D721Med (cell line): ENCODE measurements at places on chromosomes 2 and 18.

- DNase-seq, result no peak
These were observed 13.3 kb downstream of the LYG2 start for GRCh38 chr2:99242151-99242550.

- DNase-seq, result no peak
These were observed 403.9 kb upstream of the TNP1 start for GRCh38 chr2:217263756-217264155.

GRCh38 chr2:8548619-8549150, 133.2 kb upstream of the ID2 start:
- no peak for DNase-seq

DNA sequence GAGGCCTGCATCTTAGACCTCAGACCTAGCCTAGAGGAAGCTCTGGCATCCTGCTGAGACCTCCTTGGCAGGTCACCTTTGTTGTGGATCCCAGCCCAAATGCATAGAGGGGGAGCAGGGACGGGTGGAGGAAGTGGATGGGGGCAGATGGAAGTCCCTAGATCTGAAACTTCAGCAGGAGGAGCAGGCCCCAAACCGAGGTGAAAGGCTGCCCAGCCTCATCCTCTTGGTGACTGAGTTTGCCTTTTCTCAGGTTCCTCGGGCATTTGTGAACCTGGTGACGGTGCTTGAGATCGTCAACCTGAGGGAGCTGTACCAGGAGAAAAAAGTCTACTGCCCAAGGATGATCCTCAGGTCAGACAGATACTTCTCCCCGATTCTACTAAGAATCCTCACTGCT, 86.3 kb downstream of the PLB1 start:
- no peak for DNase-seq

- no peak for DNase-seq
These were observed 1.8 kb upstream of the PCARE start for GRCh38 chr2:29075894-29076705.

GRCh38 chr2:128313931-128314347, 4.7 kb downstream of the HS6ST1 start:
- peak; percentile 11 for DNase-seq

DNA sequence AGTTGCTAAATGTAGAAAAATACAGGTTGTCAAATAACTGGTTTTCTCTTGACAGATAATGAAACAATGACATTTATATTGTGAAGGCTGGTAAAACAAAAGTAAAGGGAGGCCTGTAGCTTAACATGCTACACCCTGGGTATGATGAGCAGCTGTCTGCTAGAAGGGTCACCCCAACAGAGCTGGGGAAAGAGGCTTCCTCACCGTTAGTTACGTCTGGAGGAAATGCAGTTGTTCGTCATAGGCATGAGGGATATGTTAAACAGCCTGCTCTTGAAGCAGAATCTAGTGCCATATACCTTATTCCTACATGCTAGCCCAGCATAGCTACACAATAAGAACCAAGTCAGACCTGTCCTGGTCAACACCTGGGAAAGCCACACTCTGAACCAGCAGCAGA, 49.9 kb downstream of the LPIN2 start:
- DNase-seq, result no peak

DNA sequence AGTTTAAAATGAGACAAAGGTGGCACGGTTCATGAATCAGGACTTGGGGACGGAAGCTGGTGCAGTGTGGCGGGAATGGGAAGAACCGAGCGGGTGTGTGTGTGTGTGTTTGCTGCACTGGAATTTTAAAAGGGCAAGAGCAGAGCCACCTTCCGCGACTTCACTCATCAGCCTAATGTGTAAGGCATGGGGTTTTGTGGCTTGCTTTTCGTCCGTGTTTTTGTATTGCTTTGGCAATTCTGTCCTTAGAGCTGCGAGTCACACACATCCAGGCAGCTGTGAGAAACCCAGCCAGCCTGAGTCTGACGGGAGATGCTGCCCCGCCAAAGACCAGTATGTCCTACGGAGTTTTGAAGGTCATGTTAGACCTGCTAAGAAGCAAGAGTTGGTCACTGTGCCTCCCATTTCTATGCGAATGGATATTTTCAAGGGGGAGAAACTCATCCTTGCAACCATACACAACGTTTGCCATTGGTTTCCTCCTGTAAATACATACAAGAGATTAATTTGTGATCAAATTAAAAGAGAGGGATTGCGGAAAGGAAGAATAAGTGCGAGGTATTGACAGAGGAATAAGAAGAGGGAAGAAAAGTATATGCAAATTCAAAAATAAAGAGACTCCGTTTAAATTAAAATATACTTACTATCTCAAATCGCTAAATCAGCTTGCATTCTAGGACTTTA, 665 bp upstream of the CACNB4 start:
- DNase-seq, result no peak

DNA sequence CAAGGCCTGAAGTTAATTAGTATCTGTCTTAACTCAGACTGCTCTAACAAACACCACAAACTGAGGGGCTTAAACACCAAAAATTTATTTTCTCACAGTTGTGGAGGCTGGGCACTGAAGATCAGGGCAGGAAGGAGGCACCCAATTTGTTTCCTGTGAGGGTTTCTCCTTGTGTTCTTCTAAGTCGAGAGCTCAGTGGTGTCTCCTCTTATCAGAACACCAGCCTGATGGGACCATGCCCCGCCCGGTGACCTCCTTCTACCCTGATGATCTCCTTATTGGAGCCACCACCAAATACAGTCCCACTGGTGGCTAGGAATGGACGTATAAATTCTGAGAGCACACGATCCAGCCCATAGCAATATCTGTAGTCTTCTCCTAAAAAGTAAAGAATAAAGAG, 20.5 kb downstream of the TMEM18 start:
- DNase-seq, result no peak

DNA sequence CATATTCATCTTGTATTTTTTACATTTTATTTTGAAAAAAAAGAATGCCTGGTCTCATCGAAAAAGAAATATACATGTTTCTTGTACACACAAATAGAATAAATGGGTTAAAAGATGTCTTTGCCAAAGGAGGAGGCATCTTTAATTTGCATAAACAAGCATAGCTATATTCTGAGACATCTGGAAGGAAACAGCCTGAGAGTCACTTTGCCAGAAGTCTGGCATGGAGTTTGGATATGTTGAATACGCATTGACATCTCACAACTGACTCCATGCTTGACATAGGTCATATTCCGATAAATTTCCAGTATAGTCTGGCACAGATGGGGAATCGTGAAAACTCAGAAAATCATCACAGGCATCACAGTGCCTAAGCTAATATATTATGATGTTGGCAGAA, 1317.5 kb upstream of the CELF4 start:
- no peak for DNase-seq

GRCh38 chr2:174693344-174693743, 70.9 kb downstream of the CHRNA1 start:
- DNase-seq, result no peak

DNA sequence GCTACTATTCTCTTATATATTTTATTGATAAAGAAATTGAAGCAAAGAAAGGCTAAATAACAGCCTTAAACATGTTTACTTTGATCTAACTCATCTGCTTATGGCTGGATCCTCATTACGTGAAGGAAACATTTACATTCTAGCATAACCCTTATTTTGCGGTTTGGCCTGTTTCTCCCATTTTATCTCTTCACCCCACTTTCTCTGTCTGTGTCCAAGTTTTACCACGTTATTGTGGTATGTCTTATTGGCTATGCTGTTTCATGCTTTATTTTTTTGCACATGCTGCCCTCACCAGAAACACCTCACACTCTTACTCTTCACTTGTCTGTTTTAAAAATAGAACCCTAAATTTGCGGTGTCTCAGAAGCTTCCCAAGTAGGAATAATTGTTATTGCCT, 78.5 kb downstream of the RPIA start:
- no peak for DNase-seq

DNA sequence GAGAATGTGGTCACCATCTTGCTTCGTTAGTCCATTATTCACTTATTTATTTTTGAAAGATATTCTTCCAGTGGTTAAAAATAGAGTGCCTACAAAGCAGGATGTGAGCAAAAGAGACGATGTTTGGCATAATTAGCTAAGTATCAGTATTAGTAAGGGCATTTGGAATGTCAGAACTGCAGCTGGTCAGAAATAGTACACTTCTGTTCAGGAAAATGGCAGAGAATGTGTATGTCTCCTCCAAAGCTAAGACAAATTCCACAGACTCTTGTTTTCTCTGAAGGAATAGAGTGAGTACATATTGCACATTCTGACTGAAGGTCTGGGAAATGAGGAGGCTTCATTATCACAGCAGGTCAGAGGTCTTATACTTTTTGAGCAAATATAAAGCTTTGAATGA, 209.0 kb downstream of the L3MBTL4 start:
- DNase-seq, result no peak

DNA sequence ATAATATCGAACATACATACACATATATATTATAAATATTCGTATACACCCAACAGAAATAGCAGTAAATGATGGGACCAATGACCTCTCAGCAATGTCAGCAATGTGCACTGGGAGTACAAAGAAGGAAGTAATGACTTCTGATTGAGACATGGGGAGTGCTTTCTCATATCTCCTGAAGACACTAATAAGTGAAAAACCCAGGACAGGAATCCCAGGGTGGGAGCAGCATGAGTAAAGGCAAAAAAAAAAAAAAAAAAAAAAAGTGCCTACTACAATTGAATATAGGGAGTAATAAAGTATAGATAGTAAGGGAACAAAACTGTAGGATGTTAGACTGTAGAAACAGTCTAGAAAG, 491.3 kb downstream of the IRS1 start:
- DNase-seq, result no peak

GRCh38 chr2:205903549-205904129, 182.3 kb downstream of the INO80D start:
- DNase-seq, result no peak

GRCh38 chr2:10844097-10844496, 31.5 kb upstream of the PDIA6 start:
- no peak for DNase-seq

DNA sequence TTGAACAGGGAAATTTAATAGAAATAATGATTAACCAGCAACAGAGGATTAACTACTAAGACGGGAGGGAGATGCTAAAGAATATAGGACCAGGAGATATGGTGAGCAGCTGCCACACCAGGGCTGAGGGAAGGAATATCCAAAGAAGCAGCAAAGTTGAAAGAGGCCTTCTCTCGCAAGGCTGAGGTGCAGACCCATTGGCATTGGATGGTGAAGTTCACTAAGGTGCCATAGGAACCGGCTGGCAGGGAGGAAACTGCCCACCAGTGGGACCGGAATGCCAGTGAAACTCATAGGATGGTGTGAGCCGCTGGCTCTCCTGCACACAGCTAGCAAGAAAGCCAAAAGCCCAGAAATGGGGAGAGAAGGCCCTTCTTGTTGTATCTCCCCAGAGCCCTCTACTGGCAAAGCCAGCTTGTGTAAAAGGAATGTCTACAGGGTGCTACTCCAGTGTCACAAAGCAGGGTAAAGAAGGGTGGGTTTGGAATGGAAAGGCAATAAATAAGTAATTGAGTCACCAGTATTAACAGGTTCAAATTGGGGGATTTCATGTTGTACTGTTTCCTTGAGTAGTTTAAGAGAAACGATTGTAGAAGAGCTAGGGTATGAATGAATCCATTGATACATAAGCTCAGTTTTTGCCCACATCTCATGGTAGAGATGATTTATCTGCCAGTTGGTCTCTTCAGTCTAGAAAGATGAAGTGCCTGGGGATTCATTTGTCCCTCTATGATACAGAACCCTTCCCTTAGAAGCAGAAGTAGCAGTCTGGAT, 36.0 kb downstream of the FARP2 start:
- no peak for DNase-seq

DNA sequence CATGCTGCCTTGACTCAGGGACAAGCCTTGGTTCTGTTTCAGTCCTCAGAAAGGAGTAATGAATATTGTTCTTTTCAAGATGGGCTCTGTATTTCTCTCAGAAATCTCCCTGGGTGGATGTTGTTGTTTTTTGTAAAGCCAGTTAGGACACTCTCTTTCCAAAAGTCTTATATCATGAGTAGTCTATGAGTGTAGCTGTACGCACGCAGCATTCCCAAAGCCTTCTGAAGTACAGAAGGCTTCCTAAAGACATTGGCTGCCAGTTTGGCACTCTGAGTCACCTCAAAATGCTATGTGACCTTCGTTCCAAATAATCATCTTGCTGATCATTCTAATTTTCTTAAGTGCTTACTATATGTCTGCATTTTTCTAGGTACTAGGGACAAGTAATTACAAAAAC, 16.7 kb upstream of the GTF2A1L start:
- DNase-seq, result no peak

GRCh38 chr2:24620936-24621335, 129.9 kb downstream of the NCOA1 start:
- DNase-seq, result no peak

DNA sequence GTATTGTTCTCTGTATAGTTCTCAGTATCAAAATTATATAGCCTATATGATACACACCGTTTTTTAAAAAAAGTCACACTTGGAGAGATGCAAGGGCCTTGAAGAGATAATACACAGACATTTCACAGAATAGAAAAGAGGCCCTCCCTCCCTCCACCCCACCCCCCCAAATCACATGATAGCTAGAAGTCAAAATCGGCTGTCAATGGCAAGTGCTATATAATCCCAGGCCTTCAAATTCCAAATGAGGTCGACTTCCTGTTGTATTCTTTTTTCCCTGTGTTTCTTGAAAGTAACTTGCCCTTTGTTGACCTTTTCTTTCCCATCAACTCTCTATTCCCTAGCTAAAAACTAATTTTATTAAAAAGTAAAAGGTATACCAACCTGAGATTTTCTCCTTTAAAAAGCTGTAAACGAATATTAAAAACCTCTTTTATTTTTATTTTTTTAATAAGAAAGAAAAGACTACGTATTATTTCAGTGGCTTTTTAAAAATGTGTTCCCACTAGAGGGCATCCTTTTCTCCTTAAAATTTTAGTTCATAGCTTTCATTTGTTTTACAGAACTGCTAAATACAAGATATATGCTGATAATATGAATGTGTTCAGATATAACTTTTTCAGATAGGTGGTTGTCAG, 46.6 kb downstream of the KCMF1 start:
- no peak for DNase-seq

GRCh38 chr2:234808907-234809306, 142.9 kb upstream of the SH3BP4 start:
- no peak for DNase-seq

- DNase-seq, result no peak
These were observed 157.9 kb downstream of the DYSF start for GRCh38 chr2:71611247-71611646.

DNA sequence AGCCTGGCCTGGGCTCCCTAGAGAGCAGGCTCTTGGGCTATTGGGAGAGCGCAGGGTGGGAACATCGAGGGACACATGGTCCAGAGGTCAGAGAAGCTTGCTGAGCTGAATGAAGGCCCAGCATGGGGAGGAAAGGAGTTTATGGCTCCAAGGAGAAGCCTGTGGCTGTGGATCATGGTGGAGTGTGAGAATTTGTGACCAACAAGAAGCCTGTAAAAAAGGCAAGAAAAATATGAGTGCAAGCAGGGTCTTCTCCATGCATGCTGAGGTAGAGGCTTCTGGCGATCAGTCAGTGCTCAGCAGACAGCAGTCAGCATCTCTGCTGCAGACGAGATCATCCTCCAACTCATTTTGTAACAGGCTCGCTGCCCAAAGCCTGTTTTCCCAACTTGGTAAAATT, 1.3 kb upstream of the SCYGR3 start:
- DNase-seq, result no peak
